ENCODE measurements at places on chromosomes 12 and 14.

DNA sequence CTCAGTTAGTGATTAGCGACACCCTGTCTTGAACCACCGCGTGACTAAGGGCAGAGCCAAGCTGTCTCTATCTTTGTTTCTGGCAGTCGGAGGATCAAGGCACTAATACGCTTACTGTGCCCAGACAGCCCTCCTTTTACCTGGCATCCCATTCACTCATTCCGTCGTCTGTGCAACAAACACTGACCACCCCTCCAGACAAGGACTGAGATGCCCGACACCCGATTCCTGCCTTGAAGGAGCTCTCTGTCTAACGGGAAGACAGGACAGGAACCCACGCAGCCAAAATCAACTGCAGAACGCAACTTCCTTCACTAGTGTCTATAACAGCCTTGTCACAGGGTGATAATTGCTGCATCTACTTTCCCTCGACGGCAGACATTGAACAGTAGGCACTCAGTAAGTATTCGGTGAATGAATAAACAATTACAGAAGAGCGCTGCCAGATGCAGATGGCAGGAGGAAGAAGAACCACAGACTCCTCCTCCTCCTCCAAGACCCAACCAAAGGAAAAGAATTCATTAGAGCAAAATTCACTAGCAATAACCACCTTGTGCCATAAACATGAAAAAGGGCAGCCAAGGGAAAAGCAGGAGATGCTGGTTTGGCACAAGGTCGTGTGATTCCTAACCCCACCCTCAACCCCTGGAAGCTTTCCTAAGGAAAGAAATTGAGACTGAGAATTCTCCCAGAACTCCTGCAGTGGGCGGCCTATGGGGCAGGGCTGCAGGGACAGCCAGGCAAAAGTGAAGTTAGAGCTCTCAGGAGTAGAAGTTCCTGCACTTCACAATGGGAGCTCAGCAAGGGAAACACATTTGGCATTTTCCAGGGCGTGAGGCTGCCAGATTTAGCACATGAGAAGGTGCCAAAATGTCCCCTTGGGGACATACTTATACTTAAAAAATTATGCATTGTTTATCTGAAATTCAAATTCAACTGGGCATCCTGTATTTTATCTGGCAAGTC lies 186.6 kb upstream of the DIO3 start:
- no peak for DNase-seq

DNA sequence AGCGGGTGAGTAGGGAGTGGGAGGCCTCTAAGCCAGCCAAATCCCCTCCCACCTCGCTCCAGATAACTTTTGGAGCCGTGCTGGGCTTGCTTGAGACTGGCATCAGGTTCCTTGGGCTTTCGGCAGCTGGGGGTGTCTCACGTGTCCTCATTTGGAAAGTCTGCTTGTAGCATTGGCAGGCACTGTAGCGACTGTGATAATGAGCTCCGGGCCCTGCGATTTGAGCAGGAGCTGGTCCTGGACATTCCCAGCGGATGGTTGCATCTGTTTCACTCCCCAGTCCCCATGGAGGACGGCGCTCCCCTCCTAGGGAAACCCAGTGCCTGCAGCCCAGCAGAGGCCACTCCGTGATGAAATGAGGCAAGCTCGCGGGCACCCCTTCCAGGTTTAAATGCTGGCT lies 49.4 kb downstream of the DGLUCY start:
- no peak for DNase-seq

GRCh38 chr14:53896726-53897125 lies 59.9 kb downstream of the BMP4 start:
- DNase-seq = no peak

- peak; percentile 52 for DNase-seq
Measured at GRCh38 chr12:54215989-54216796, 27.4 kb upstream of the SMUG1 start.

DNA sequence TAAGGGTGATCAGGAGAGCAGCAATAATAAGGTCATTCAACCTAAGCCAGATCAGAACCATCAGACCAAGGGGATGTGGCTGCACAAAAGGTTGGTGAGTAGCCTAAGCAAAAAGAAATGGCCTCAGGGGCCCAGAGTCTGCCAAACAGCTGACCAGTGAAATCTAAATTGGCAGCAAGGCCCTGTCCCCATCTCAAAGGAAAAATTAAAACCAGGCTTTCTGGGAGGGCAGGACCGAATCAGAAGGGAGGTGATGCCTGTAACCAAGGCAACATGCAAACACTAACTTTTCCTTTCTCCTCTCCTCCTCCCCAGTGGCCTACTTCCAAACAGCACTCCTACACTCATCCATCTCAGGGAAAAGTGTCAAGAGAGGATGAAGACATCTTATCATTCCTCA lies 256.4 kb downstream of the NUAK1 start:
- no peak for DNase-seq

DNA sequence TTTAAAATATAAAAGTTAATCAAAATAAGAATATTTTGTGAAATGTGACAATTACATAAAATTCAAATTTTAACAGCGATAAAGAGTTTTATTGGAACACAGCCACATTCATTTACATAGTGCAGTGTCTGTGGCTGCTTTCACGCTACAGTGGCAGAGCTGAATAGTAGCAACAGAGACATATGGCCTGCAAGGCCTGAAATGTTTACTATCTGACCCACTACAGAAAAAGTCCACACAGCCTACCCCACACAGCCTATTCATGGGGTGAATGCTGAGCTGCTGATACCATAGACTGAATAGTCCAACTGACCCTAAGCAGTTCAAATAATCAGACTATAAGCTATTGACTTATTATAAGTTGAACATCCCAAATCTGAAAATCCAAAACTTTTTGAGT lies 13.2 kb downstream of the GNS start:
- DNase-seq = no peak

DNA sequence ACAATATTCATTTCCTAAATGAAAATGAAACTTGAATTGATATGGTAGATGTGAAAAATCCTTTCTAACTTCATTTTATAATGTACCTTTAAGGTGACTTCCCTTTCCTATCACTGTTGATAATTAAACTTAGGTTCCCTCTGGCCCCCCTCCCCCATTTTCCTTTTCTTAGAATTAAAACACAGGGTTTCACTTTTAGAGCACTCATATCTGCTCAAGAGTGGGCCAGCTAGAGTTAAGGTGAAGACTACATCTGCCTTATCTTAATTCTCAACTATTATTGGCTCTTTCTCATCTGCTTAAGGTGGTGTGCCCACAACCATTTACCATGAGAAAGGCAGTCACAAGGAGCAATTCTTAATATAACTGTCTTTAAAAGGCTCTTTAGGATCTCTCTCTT lies 49.7 kb downstream of the LIN52 start:
- DNase-seq = no peak

DNA sequence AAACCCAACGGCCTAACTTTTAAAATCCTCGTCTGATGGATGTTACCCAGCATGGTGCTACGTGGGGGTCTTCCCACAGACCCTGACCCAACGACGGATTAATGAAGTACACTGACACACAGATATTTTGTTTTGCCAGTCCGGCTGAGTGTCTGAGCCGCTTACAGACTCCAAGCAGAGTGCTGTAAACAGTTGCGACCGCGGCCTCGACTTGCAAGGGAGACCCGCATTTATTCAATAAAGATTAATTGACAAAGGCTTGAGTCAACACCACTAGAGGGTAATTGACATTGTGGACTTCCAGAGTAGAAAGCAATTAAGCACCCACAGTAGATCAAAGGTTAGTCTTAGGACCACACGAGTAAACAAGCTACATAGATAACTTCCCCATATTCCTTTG lies 1042.4 kb downstream of the AACS start:
- no peak for DNase-seq

DNA sequence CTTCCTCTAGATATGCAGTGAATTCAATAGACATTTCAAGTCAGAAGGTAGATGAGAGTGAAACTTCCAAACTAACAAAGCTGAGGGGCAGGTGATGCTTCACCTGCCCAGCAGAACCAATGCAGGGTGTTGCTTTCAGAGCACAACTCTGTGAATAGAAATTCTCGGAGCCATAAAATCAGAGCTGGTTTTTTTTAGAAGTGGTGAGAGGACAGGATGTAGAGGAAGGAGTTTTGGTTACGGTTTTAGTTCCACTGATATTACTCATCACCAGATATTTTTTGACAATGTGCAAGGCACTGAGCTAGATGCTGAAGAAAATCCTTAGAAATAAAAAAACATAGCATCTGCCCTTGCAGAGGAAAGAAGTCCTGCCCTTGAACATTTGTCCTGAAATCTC lies 62.2 kb downstream of the BMP4 start:
- no peak for DNase-seq

DNA sequence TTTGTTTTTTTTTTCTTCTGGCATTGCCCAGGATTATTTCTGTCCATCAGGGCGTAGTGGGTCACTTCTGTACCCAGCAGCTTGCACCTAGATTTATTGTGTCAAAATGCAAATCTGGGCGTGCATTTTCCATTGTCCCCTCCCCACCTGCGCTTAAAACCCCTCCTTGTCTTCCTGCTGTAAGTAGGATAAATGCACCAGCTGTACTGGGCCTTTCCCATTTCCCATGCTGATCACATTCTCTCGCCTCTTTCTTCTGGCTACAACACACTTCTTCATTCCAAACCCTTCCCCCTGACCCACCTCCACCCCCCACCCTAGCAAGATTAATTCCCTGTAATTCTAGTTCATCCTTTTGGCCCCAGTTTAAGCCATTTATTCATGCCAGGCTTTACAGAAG lies 128.0 kb downstream of the ETV6 start:
- no peak for DNase-seq

DNA sequence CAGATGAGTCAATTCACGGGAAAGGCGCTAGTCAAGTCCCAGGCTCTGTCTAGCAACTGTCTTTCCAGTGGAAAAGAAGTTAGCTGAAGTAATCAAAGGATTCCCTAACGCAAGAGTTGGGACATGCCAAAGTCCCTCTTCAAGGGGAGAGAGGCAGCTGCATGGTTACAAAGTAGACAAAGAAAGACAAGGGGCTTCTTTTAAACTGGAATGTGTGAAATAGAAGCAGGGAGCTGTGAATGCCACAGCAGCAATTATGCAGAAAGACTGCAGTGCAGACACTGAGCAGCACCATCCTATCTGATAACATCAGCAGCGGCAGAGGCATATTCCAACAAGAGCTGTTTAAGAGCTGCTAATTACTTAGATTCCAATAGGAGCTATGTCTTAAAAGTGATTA lies 12.5 kb upstream of the CIPC start:
- no peak for DNase-seq

DNA sequence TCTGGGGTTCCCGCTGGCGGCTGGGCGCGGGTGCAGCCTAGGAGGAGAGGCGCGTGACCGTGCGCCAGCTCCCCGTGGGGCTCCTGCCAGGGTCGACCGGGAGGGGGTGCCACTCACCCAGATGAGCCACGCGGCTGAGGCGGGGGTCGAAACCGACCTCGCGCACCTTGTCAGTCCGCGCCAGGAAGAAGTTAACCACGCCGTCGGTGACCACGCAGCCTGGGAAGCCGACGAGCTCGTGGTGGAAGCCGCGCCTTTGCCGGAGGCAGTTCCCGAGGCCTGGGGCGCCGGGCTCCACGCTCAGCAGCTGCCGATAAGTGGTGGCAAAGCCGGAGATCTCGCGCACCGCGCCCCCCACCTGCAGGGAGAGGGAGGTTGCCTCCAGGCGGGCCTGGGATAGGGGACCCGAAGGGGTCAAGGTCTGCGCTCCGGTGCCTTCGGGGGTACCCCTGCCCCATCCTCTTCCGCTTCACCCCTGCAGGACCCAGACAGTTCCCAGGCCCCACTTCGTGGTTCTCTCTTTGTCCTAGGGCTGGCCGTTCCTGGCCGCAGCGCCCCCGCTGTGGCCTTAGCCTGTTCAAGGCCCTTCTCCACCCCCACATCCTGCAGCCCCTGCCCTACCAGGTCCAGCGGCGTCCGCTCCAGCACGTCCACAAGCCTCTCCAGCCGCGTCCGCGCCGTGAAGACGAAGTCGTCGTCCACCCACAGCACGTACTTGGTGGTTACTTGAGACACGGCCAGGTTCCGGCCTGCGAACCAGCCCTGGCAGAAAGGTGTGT lies 5.3 kb downstream of the B4GALNT1 start:
- no peak for DNase-seq

- no peak for DNase-seq
Measured at GRCh38 chr12:65269603-65270002, 8.9 kb upstream of the MSRB3 start.

- no peak for DNase-seq
Measured at GRCh38 chr14:85883966-85884365, 354.0 kb downstream of the FLRT2 start.

DNA sequence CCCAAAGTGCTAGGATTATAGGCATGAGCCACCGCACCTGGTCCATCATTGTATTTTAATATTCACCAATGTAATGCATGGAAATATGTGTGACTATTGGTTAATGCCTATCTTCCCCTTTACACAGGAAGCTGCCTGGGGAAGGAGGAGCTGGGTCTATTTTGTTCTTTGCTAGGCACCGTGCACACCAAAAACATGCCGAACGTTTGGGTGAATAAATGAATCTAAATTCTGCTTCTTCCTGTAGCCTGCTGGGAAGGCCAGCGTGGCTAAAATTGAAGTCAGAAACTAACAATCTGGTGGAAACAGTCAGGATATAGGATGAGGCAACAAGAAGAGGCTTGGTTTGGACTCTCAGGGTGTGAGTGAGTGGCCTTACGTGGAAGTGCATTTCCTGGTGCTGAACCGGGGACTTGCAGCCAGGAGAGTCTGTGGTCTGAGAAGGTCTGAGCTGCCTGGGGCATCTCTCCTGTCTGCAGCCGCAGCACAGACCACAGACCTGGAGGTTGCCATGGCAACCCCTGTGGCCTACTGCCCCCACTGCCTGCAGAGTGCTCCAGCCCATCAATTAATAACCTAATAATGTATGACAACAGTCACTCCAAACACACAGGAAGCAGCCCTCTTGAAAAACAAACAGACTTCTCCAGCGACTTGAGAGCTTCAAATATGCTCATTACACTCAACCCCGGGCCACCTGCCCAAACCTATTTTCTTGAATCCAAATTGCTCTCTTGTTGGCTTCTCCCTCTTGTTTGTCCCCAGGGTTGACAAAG lies 5.5 kb upstream of the GPR68 start:
- peak; percentile 82 for DNase-seq

DNA sequence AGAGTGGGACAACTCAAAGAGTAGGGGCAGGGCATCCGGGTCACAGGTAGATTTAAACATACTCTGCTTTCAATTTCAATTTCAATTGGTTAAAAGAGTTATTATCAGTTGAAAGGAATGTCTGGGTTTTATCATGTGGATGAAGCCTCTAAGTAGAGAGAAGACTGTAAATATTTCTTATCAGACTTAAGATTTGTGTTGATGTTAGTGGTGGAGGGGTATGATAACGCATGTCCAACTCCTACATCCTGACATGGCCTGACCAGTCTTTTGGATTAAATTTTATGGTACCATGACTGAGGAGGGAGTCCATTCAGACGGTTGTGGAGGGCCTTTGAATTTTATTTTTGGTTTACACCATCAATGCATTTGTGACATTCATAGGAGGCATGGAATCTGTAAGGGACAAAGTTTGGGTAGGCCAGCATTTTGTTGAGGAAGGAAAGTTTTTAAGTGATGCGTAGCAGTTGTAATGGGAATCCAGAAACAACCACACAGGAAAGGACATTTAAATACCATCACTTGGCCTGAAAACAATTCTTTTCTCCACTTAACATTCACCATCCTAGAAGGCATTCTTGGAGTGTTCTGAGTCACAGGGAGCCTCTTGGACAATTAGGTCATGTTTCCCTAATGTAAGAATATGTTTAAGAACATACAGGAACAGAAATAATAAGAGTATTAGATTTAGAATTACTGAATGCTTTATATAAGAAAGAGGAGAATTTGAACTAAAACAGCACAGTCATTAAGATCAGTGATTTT lies 371.9 kb downstream of the ATP23 start:
- no peak for DNase-seq

- no peak for DNase-seq
Measured at GRCh38 chr12:45644541-45644940, 85.0 kb upstream of the ARID2 start.
